ENCODE measurements at places on chromosomes 7 and 10.

DNA sequence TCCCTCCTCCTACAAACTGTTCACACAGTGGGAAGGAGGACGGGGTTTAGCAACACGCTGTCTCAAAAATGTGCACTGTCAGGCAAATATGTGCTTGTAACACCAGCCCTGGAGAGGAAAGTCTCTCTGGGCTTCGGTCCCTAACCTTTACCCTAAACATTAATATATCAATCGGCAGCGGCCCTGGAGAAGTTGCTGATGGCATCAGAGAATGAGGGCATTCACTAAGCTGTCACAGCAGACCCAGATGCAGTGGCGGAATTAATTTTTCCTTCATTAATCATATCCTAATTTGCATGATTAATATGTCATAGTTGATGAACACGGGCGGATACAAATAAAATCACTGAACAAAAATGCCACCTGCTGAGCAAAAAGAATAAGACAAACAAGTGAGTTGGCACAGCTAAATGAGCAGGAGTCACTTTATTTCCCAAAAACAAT is 45.2 kb upstream of the INSIG1 start:
- DNase-seq: no peak

DNA sequence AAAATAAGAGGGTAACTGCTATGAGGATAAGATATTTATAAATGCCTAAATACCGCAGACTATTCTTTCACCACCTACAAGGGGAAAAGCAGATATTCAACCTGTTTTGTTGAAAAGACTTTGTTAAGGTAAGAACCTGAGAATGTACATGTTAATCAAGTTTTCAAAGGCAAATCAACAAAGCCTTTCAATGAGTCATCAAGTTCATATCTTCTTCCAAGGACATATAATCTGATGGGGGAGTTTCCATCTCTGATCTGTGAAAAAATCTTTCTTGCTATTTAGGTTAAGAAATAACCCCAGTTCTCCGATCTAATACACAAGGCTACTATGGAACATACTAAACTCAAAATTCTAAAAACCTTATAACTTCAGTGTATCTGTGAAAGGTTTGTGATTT is 40.0 kb upstream of the ANLN start:
- DNase-seq: no peak

DNA sequence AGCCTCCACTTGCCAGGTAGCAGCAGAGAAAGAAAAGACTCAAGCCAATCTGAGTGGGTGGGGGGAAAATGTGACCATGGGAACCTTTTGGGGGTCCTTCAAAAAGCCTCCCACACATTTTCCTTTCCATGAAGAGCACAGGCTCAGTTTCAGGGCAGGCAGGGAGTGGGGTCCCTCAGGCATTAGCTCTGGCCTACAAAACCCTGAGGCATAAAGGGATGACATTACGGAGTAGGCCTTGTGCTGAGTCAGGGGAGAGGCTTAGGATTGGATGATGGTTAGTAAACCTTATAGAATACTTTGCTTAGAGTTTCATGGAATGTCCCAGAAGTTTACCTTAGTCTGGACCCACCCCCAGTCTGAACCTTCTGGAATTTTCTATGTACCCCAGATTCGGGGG is 3.5 kb downstream of the DNAJC30 start:
- no peak for DNase-seq

GRCh38 chr7:135236727-135237126 is 3.1 kb downstream of the STRA8 start:
- DNase-seq: no peak

- no peak for DNase-seq
These were observed 108.8 kb upstream of the CDK1 start for GRCh38 chr10:60669501-60669900.

DNA sequence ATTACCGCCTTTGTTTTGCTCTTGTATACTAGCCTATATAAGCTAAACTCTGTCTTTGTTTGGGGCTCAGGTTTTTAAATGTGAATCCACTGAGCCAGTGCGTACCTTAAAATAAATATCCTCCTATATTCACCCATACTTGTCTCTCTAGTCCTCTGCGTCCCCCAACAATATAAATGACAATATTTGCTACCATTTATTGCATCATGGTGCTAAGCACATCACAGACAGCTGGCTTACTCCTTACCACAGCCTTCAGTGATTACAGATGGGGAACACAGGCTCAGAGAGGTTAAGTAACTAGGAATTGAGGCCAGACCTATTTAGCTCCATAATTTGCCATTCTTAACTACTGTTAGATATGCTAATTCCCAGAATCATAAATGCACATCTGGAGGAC is 3.4 kb upstream of the ADCK2 start:
- DNase-seq: no peak

GRCh38 chr7:26420422-26421019 is 128.9 kb downstream of the SNX10 start:
- peak; percentile 79 for DNase-seq

DNA sequence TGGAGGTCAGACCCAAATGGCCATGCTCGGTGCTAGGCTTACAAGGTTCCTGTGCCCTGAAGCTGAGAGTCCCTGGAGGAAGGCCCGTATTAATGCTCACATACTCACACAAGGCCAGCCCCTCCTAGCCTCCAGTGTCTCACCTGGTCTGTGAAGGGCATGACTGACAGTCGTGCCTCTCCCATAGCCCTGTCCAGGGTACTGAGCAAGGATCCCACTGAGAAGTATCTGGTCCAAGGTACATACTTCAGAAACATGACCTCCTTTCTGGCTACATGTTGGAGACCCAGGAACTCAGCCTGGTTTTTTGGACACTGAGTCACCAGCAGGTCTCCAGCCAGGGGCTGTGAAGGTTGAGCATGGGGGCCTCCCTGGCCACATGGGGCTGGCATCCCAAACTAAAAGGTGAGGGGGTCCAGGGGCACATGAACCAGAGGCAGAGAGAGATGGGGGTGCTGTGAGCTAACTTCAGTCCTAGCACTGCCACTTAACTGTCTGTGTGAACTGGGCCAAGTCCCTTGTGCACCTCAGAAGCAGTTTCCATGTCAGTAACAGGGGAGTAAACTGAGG is 17.6 kb upstream of the RASGEF1A start:
- DNase-seq: no peak

- DNase-seq: no peak
These were observed 33.4 kb downstream of the FOXL3 start for GRCh38 chr7:323410-323809.

DNA sequence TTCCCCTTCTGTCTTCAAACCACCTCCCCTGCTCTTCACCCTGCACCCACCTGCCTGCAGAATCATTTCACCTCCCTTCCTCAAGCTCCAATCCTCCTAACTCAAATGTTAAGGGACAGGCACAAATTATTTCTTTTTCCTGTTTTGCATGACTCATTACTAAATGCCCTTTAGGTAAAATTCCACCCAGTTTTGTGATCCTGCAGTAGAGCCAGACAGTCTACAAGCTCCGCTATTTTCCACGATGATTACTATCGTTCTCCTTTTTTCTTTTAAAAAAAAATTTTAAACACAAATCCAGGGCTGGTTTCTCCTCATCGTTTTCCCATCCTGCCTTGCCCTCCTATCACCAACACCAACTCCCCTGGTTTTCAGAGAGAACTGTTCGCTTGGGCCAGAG is 186.8 kb upstream of the YAE1 start:
- no peak for DNase-seq

DNA sequence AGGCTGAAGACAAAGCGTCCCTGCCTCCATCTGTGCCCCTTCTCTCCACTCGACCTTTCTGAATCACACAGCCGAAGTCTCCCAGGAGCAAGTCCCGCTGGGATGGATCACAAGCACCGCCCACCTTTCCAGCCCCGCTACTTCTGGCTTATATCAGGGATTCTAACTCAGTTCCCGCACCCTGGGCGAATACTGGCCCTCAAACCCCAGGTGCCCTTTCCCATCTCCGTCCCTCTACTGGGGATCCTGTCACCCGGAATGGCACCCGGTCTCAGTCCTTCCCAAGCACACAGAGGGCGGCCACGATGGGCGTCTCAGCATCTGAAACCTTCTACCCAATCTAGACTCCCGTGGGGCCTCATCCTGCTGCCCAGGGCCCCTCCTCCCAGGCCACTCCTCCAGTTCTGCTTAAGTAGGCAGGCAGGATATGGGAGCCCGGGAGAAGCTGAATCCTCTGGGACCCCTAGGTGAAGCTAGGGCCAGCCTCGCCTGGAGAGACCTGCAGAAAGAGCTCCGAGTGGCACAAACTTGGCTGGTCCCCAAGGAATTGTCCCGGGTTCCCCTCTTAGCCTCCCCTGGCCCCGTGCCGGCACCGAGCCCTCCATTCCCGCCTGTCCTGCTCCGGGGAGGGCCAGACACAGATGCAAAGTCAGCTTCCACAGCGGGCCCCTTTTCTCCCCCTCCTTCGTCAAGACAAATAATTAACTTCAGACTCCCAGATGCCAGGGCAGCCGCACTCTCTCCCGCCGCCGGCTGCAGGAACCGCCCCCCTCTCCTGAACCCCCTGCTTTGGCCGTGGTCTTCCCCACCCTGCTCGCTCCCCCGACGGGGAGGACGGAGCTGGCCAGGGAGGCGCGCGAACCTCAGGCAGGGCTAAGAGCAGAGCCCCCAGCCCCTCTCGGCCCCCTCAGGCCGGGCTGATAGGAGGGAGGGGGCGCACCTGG is 612 bp downstream of the KCP start:
- DNase-seq: peak; percentile 40

GRCh38 chr10:88232029-88232895 is 350.9 kb downstream of the RNLS start:
- DNase-seq: no peak

DNA sequence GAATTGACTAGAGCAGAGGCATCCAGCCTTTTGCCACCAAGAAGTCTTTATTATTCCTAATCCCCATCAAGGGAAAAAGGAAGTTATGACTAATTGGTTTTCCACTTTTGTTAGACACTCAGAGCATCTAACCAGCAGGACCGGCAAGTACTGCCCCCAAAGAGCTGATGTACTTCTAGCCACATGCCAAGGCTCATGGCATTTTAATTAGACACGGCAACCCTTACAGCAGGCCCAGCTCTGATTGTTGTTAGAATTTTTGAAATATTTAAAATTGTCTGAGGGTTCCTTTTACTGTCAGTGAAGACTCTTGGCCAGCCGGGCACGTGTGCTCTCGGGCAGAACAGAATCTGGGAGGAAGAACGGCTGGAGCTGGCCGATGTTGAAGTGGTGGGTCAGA is 114.8 kb downstream of the SPAG6 start:
- no peak for DNase-seq

GRCh38 chr10:23742368-23742767 is 303.5 kb downstream of the OTUD1 start:
- DNase-seq: no peak

DNA sequence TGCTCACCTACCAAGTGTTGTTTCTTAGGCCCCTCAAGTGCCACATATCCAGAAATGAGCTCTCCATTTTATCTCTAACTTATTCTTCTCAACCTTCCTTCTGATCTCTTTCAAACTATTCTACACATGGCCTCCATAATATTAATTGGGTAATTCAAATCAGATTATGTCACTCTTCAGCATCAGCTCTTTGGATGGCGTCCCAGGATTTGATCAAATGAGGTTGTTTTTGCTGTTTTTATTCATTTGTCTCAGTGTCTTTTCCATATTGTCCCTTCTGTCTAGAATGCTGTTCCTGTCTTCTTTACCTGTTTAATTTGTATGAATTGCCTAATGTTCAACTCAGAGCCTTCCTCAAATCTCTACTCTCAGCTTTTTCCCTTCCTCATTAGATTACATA is 234.6 kb upstream of the CXCL12 start:
- no peak for DNase-seq

DNA sequence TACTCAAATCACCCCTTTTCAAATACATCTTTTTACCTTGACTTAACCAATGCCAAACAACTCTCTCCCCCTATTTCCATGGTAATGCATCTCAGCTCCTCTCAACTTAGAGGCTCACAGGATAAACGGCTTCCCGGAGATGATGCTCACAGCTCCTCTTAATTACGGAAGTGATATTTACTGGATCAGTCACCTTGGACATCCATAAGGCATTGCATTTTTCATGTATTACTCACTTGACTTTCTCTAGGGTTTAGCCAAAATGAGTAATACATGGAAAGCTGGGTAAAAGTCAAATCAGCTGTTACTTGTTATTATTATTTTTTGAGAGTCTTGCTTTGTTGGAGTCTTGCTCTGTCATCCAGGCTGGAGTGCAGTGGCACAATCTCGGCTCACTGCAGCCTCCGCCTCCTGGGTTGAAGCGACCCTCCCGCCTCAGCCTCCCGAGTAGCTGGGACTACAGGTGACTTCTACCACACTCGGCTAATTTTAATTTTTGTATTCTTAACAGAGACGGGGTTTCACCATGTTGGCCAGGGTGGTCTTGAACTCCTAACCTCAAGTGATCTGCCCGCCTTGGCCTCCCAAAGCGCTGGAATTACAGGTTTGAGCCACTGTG is 73.3 kb upstream of the RHEB start:
- no peak for DNase-seq

DNA sequence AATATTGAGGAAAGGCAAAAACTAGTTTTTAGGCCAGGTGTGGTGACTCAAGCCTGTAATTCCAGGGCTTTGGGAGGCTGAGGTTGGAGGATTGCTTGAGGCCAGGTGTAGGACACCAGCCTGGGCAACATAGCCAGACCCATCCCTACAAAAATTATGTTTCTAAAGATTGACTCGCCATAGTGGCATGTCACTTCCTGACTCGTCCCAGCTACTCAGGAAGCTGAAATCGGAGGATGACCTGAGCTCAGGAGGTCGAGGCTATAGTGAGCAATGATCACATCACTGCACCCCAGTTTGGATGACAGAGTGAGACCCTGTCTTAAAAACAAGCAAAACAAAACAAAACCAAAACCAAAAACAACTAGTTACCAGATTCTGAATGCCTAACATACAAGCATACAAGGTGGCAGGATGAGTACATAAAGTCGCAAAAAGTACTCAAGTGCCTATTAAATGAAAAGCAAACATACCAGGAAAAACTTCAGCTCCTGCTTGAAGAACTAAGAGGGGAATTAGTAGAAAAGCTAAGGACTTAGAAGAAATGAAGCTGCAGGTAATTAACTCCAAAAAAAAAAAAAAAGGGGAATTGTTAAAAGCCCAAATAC is 14.1 kb downstream of the ZNF398 start:
- no peak for DNase-seq

- no peak for DNase-seq
These were observed 164.9 kb downstream of the DGKI start for GRCh38 chr7:137681657-137682562.

DNA sequence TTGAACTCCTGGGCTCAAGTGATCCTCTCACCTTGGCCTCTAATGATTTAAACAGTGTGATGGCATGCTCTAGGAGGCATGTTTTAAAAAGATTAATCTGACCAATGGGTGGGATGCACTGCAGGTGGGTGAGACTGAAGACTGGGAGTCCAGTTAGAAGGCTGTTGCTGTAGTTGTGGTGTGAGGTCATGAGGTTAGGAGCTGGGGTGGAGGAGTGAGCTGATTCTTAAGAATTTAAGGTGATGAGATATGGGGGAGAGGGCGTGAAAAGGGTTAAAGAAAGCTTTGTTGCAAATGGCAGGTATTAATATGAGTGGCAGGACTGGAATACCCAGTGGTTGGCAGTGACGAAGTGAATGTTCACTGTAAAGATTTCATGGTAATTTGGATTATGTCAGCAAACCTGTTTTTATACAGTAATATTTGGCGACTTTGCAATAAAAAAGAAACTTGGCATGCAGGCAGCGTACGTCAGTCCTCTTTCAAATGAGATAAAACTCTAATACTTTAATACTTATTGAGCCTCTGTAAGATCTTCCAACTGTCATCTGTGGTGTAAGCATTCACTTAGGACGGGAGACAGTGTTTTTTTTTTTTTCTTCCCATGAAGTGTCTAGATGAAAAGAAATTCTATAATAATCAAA is 72.8 kb upstream of the MTPN start:
- no peak for DNase-seq
